Smooth muscle cell of the umbilical artery (primary cell): ENCODE measurements at places on chromosomes 2 and 18. TPM values are rescaled to one million over a fixed set of nuclear protein-coding genes. Genes with fewer than 3 reads are reported as not detected.

The HEATR5B gene
- 24.1 and 29.0 TPM in 2 replicates for total RNA-seq

The CFAP65 gene
- not detected in 2 replicates for total RNA-seq

The ABHD3 gene
- 5.9 and 6.2 TPM in 2 replicates for total RNA-seq

The MLPH gene
- total RNA-seq = 11.6 and 50.9 TPM in 2 replicates

The THADA gene
- 29.7 and 34.6 TPM in 2 replicates for total RNA-seq

The ARHGEF33 gene
- total RNA-seq = 0.14 and 1.2 TPM in 2 replicates

The GCC2 gene
- total RNA-seq = 36.2 and 37.6 TPM in 2 replicates

The DSEL gene
- total RNA-seq = 20.8 and 33.4 TPM in 2 replicates

The ASTL gene
- total RNA-seq = 0.23 TPM in 1 of 2 replicates, not detected in the other

The MYL12B gene
- total RNA-seq = 372 and 376 TPM in 2 replicates

The GLB1L gene
- total RNA-seq = 10.0 and 13.7 TPM in 2 replicates

The PROKR1 gene
- total RNA-seq = not detected in 2 replicates

The CACNB4 gene
- 0.55 and 1.2 TPM in 2 replicates for total RNA-seq

The ANTXR1 gene
- total RNA-seq = 73.1 and 246 TPM in 2 replicates

The DHRS9 gene
- 0.09 TPM in 1 of 2 replicates, not detected in the other for total RNA-seq

The CRYGD gene
- total RNA-seq = not detected in 2 replicates

The TFCP2L1 gene
- total RNA-seq = not detected in 2 replicates

The PAX8 gene
- total RNA-seq = 0.30 and 0.65 TPM in 2 replicates

The GREB1 gene
- 0.59 and 0.83 TPM in 2 replicates for total RNA-seq

The LINC00305 gene
- total RNA-seq = not detected in 2 replicates

The GREB1L gene
- 0.18 and 0.30 TPM in 2 replicates for total RNA-seq

The LBX2 gene
- total RNA-seq = 1.3 and 1.8 TPM in 2 replicates

The KLHL29 gene
- total RNA-seq = 4.2 and 11.5 TPM in 2 replicates

The MC2R gene
- not detected in 2 replicates for total RNA-seq

The APOB gene
- under 0.01 TPM in 1 of 2 replicates, not detected in the other for total RNA-seq

The POTEI gene
- not detected in 2 replicates for total RNA-seq

The ALLC gene
- not detected in 2 replicates for total RNA-seq

The SKA1 gene
- total RNA-seq = 0.59 and 5.7 TPM in 2 replicates

The TMEM247 gene
- not detected in 2 replicates for total RNA-seq

The REG1A gene
- not detected in 2 replicates for total RNA-seq

The CYP27C1 gene
- total RNA-seq = not detected in 2 replicates

The DYNAP gene
- total RNA-seq = not detected in 2 replicates

The ESPNL gene
- 1.5 and 1.9 TPM in 2 replicates for total RNA-seq

The ANKAR gene
- 4.2 and 5.0 TPM in 2 replicates for total RNA-seq

The TEX44 gene
- total RNA-seq = not detected in 2 replicates

The CHRNA1 gene
- 0.23 and 1.5 TPM in 2 replicates for total RNA-seq

The CD8B2 gene
- not detected in 2 replicates for total RNA-seq

The GKN2 gene
- total RNA-seq = not detected in 2 replicates

The C2orf80 gene
- total RNA-seq = not detected in 2 replicates

The CPLX4 gene
- not detected in 2 replicates for total RNA-seq

The LIMS3 gene
- 3.6 and 10.8 TPM in 2 replicates for total RNA-seq

The REG1B gene
- total RNA-seq = not detected in 2 replicates

The ELOA2 gene
- under 0.01 TPM in 1 of 2 replicates, not detected in the other for total RNA-seq

The INSIG2 gene
- 25.8 and 33.0 TPM in 2 replicates for total RNA-seq

The CD207 gene
- not detected in 2 replicates for total RNA-seq

The CHMP3 gene
- 91.5 and 171 TPM in 2 replicates for total RNA-seq
